Hematopoietic multipotent progenitor cell treated with erythropoietin and hydrocortisone succinate and interleukin-3 and kit ligand, for 17 days (in vitro differentiated cells): ENCODE measurements at places on chromosomes 13 and 19.

GRCh38 chr13:51781246-51782022 lies 22.5 kb downstream of the DHRS12 start:
- no peak for DNase-seq

DNA sequence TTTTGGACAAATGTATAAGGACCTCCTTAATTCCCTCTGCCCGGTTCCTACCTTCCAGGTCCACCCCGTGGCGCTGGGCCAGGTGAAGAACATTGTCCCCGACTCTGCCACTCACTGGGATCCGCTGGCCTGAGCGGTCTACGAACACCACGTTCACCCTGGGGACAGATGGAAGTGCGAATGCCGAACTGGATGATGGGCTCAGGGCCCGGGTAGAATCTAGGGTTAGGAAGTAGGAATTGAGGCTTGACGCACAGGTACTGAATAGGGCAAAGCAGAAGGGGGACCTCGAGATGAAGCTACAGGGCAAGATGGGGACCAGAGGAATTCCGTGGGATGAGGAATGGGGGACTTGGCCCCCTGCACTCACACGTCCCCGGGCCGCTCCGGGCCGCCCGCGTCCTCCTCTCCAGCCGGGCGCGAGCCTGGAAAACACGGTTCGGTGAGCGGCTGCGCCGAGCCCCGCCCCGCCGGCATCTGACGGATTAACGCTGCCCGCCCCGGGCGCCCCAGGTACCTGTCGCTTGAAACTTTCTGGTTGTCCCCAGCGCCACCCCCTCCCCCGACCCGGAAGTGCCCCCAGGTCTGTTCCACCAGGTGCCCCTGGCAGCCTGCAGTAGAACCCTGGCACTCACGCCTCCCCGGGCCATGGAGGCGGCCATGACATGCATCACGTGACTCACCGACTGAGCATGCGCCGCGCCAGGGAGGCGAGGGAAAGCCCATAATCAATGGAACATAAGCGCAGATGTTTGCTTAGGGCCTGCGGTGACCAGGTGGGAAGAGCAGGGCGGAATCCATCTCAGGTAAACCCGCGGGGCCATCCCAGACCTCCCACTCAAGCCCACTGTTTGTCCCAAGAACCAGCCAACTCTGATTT lies at the start of gene FDX2:
Gene FDX2, minus strand, starts transcription at position 681 of the 880 bp plus-strand sequence. Its CDS starts 19 bp downstream, at position 662.
- DNase-seq = peak; percentile 93

DNA sequence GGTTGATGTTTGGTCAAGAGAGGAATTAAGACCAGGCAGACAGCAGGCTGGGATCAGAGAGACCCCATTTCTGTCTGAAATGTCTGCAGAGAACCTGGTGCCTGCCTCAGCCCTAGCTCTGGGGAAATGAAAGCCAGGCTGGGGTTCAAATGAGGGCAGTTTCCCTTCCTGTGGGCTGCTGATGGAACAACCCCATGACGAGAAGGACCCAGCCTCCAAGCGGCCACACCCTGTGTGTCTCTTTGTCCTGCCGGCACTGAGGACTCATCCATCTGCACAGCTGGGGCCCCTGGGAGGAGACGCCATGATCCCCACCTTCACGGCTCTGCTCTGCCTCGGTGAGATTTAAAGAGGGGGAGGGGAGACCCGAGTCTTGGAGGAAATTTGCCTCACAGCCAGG lies at the start of gene LILRB4:
Gene LILRB4, plus strand, starts transcription at position 256 of the 400 bp plus-strand sequence. Its CDS starts 49 bp downstream, at position 305.
- DNase-seq = no peak

- peak; percentile 84 for DNase-seq
These were observed 2.4 kb downstream of the PTPRH start for GRCh38 chr19:55206664-55207500.

DNA sequence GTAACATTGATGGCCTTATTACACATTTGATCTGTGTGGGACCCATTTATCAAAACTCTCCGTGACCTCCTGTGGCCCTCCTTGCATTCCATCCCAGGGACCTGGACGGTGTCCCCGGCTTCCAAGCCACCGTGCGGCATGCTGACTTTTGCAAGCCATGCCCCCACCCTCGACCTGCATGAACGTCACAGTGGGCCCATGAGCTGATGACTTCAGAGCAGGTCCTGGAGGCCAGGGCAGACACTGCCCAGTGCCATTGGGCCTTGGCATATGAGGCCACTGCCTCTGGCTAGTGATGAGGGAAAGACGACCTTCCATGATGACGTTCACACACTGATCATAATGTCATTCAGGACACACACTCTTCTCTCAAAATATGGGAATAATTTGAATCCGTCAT lies 62.8 kb downstream of the RAB20 start:
- no peak for DNase-seq

- no peak for DNase-seq
These were observed 153.4 kb downstream of the DPF1 start for GRCh38 chr19:38070573-38070972.

GRCh38 chr19:15811476-15811875 lies 4.0 kb downstream of the OR10H1 start:
- no peak for DNase-seq

DNA sequence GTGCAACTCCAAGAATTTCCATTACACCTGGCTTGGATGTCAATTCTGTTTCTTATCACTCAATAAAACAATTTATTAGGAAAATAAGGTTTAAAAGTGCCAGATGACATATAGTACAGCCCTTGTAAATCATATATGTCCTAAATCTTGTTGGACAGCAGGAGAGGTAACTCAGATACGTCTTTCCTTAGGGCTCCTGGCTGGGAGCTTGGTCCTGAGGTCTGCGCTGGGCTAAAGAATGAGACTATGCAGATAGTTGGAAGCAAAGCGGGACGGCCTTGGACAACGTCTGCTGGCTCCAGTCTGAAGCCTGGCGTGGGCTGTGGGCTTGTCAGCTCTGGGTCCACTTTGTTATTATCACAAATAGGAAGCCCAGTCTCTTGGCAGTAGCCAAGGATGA lies 377.0 kb downstream of the DLEU7 start:
- no peak for DNase-seq

- DNase-seq = no peak
These were observed at the start of gene ARHGAP45 for GRCh38 chr19:1066748-1067340. TSS of gene ARHGAP45 (plus strand) at chr19:1067167. CDS start at chr19:1067406, 239 bp downstream.

- DNase-seq = no peak
These were observed 45.8 kb downstream of the SOX1 start for GRCh38 chr13:112112534-112113276.

DNA sequence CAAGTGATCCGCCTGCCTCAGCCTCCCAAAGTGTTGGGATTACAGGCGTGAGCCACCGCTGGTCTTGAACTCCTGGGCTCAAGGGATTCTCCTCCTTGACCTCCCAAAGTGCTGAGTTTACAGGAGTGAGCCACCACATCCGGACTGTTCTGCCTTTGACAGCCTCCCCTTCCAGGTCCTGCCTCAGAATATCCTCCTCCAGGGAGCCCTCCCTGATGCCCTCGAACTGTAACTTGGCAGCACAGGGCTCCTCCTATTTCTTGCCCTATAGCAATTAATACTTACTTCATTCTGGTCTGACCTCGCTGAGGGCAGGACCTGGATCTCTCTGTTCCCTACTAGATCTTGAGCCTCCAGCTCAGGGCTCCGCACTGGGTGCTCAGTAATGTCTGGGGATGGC lies 5.9 kb downstream of the CPT1C start:
- DNase-seq = no peak

DNA sequence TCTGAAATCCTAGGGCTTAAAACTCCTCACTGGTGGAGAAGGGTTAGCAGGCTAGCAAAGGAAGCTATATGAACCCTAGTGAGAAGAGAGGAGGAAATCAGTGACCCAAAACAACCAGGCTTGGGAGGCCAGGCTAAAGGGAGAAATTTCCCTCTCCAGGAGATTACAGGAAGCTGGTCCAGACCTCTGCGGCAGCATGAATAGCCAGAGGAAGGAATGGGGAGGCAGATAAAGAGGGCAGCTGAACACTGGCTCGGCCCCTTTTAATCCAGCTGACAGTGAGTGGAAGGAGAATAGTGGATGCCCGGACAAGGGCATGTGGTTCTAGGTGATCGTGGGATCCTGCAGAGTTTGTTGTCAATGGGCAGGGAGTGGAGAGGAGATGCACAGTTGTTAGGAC lies 130.6 kb downstream of the COG6 start:
- no peak for DNase-seq

GRCh38 chr13:34640179-34640992 lies 301.7 kb upstream of the NBEA start:
- DNase-seq = no peak

DNA sequence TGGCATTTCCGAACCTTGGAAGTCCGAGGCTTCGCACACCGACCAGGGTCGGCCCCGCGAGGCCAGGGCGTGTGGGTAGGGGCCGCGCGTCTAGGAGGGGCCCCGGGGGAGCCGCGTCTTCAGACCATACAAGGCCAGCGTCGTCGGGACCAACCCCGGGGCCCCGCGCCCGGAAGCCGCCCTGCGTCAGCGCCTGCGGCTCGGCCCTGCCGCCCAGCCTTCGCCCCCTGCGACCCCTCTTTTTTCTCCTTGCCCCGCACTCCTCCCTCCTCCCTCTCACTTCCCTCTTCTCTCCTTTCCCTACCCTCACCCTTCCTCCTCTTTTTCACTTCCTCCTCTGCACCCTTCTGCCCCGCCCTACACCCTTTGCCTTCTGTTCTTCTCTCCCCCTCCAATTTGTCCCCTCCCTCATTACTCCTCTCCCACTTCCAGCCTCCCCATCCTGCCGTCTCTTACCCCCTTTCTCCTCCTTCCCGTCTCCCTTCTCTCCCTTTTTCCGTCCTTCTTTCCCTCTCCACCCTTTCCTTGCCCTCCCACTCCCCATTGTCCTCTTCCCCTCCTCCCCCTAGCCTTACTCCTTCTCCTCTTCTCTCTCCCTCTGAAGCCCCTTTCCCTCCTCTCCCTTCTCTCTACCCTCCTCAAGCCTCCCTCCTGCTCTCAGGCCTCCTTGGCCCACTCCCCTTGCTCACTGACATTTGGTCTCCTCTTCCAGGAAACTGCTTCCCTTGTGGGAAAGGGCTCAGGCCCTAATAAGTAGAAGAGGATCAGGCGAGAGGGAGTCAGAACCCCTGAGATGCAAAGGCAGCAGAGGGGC lies 2.2 kb upstream of the PLEKHG2 start:
- DNase-seq = peak; percentile 15

DNA sequence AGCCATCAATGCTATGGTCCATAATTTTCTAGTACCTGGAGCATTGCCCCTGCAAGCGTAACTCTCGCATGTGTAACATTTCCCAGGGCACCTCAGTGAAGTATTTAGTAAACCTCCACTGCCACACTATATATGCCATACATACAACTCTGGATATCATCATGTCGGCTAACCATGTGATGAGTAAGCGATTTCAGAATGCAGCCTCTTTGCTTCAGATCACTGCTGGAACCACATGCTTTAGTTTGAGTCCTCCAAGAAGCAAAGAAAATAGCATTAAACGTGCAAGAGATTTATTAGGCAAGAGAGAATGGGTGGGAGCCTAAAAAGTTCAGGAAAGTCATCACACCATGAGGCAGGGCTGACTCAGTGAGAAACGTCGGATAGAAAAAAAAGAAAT lies 635.6 kb upstream of the SLITRK5 start:
- DNase-seq = no peak

DNA sequence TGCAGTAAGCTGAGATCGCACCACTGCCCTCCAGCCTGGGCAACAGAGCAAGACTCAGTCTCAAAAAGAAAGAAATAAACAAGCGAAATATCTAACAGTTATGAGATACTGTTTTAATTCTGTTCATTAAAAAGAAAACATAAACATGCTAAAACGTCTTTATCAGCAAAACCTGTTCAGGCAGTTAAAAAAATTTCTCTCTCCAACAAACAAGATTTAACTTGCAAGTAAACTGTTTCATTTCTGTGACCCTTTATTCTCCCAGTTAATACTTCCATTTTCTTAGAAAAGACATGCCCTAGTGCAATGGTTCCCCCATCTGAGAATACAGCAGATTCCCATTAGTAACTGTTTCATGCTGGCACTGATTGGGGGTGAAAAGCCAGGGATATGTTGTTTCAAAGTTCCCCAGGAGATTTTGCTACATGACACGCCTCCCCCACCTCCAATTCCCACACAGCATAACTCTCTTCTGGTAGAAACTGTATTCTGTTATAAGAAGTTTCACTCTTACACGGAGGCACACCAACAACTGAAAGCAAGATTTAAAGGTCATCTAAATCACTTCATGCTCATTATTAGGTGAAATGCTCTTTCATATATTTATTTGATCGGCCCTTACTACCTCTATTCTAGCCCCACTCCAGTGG lies 24.4 kb downstream of the ELF1 start:
- no peak for DNase-seq

DNA sequence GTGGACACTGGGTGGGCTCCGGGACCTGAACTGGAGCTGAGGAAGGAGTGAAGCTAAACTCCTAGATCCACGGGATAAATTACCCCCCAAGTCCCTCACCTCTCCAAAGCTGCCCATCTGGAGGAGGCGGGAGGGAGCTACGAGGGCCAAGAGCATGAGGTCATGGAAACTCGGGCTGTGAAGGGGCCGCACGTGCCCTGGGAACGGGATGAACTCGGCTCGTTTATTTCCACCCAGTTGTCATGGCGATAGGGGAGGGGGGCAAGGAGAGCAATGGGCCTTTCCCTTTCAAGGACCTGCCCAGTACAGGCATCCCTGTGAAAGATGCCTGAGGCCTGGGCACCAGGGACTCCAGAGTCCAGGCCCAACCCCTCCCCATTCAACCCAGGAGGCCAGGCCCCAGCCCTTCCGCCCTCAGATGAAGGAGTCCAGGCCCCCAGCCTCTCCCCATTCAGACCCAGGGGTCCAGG lies 3.8 kb downstream of the PPP1R12C start:
- no peak for DNase-seq

GRCh38 chr13:37144661-37145060 lies 39.2 kb upstream of the CSNK1A1L start:
- no peak for DNase-seq

- DNase-seq = no peak
These were observed 9.9 kb upstream of the EHD2 start for GRCh38 chr19:47703301-47703700.

GRCh38 chr13:75787249-75787928 lies 151.3 kb downstream of the LMO7 start:
- no peak for DNase-seq

- no peak for DNase-seq
These were observed 100.8 kb downstream of the STK24 start for GRCh38 chr13:98476106-98476505.

GRCh38 chr19:11131471-11131870 lies 24.1 kb downstream of the SPC24 start:
- no peak for DNase-seq

- no peak for DNase-seq
These were observed 34.6 kb downstream of the CYP4F2 start for GRCh38 chr19:15863272-15863671.

DNA sequence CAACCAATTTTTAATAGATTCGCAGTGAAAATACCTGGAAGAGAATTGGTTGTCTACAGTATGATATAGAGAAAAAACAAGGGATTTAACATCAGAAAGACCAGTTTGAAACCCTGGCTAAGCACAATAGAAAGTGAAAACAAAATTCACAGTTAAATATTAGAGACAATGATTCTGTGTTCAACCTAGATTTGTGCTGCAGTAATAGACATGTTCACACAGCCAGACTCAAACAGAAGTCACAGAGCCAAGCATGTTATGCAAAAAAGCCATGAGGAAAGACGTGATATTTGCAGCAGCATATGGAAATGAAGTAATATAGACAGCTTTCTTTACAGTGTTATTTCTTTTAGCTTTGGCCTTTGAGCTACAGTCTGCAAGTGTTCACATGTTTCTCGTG lies 48.1 kb downstream of the SCEL start:
- no peak for DNase-seq
